ENCODE measurements at places on chromosomes 7 and 10.

- no peak for DNase-seq
Measured at GRCh38 chr7:134995239-134996096, 9.2 kb downstream of the AGBL3 start.

DNA sequence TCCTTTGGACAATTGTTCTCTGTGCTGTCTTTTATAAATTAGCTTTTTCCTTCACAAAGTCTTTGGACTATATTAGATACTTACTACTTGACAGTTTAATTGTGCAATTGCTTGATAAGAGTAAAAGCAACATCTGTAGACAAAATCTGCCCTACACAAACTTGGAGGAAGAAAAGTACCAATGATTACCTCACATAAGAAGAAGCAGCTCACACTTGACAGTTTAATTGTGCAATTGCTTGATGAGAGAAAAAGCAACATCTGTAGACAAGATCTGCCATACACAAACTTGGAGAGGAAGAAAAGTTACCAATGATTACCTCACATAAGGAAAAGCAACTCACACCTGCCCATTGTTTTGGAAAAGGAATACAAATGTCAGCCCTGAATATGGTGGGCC is 17.1 kb upstream of the SCIN start:
- no peak for DNase-seq

- DNase-seq, result no peak
Measured at GRCh38 chr7:17041324-17041723, 159.5 kb upstream of the AGR3 start.

GRCh38 chr10:44703241-44704155 is 207.6 kb upstream of the TMEM72 start:
- no peak for DNase-seq

DNA sequence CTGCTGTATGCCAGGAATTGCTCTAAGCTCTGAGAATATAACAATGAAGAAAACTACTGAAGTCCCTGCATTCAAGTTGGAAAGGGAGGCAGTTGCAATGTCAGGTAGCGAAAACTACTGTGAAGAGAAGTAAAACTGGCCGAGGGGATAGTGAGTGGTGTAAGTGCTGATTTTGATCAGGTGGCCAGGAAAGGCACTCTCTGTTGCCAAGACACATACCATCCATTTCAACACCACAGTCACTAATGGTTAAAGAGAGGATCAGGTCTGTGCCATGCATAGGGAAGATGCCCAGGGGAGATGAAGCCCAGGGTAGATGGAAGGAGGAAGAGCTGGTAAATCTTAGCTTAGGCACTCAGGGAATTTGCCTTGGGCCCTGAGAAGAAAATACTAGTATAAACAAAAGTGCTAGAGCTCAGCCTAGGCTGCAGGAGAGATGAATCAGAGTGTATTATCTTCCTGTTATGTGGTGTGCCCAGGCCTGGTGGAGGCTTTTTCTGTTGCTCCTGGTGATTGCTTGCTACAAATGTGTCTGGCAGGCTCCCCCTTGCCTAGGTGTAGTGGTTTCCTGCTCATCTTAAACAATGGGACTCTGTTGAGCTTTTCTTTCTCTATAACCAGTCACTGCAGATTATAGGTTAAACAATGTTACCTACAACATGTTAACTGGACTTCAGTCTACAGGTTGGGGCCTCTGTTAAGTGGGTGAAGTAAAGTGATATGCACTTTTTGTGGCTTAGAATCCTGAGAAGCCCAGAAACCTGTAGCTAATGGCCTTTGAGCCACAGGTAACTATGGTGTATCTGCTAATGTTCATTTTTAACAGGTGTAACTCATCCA is 125.5 kb downstream of the LRRC4 start:
- DNase-seq, result no peak

DNA sequence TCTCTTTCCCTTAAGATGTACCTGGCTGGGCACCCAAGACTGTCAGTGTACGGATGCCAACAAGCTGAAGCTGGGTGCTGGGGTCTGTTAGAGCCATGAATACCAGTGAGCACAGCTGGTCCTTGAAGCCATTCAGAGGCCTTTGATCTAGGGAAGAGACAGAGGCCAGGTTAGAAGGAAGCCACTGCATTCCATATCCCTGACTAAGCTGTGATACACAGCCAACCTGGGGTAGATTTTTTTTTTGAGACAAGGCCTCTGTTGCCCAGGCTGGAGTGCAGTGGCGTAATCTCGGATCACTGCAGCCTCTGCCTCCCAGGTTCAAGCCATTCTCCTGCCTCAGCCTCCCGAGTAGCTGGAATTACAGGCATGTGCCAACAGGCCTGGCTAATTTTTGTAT is 20.8 kb downstream of the ZDHHC16 start:
- no peak for DNase-seq

DNA sequence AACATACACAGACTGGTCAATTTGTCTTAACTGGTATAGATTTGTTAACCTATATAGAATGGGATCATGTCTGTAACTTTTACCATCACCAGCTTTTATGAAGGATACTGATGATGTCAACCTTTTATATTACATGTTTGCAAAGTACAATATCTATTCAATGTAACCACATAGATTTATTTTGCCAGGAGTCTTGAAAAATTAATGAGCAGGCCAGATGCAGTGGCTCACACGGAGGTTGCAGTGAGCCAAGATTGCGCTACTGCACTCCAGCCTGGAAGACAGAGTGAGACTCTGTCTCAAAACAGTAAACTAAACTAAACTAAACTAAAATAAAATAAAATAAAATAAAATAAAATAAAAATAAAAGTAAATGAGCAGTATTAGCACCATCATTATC is 30.0 kb upstream of the PARD3 start:
- DNase-seq, result no peak

DNA sequence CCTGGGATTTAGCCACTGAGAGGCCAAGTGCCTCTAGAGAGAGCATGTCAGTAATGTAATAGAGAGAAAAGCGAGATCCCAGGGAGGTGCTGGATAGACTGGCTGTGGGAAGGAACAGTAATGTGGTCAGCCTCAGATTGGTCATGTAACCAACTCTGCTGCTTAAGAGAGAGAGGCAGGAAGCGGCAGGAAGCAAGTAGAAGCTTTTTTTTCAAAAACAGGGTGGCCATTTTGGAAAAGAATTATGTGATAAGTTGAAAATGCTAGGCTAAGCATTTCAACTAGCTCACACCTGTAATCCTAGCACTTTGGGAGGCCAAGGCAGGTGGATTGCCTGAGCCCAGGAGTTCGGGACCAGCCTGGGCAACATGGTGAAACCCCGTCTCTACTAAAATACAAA is 3.7 kb upstream of the PCOLCE start:
- DNase-seq, result no peak

DNA sequence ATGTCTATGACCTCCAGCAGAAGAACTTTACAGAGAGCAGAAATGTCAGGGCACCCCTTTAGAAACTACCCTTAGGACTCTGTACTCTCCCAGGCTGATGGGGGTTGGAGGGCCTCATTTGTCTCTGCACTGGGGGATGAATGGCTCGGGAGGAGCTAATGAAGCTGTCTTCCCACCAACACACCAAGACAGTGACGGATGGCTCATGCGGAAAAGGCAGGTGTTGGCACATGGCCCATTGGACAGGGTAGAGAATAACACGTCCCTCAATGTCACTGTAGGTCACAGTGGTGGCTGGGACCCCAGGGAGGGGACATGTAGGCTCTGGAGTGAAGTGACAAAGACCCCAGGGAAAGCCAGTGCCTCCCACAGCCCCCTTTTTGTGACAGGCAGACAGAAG is 64.0 kb upstream of the PCBD1 start:
- no peak for DNase-seq

- no peak for DNase-seq
Measured at GRCh38 chr10:44017483-44018145, 367.3 kb downstream of the CXCL12 start.

DNA sequence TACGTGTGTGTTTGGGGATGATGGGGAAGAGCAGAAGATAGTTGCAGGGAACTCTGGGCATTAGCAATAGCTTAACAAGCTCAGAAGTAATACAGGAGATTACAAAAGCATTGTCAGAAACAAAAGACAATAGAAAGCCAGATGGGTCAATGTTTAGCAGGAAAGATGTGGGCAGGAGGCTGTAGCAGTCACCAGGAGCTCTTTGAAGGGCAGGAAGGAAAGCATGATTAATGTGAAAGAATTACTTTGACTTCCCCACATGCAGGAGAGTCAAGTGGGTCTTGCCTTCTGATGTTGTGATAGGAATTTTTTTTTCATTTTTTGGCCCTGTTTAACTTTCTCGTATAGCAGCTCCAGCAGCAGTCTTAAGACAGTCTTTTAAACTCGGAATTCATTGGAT is 6.0 kb upstream of the SMNDC1 start:
- DNase-seq, result no peak

GRCh38 chr10:11875494-11876281 is 52.5 kb downstream of the PROSER2 start:
- DNase-seq, result no peak

GRCh38 chr10:17880601-17881000 is 71.1 kb upstream of the SLC39A12 start:
- DNase-seq, result no peak

GRCh38 chr10:23371073-23371472 is 26.5 kb upstream of the C10orf67 start:
- DNase-seq, result no peak

DNA sequence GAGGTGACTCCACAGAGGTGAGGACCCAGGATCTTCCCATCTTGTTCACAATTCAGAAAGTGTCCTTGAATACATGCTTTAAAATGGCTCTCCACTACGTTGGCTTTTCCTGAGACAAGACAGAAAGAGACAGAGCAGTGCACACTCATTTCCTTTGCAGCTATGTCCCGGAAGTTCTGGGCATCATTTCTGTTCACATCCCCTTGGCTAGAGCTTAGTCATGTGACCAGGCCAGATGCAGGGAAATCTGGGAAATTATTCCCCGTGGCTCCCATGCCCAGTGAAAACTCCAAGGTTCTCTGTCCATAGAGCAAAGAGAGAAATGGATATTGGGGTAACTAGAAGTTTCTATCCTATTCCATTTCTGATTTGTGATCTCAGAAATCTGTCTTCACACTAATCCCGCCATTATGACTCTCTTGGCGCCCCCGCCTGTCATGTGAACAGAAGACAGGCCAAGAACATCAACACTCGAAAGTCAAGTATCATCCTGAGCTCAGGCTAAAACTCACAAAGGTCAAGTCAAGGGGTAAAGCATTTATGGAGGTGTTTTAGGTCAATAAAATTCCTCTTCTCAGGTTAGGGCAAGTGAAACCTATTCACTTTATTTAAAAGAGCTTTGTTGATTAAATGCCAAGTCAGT is 251.4 kb upstream of the HABP2 start:
- DNase-seq, result no peak

- DNase-seq, result no peak
Measured at GRCh38 chr10:79351332-79351731, 4.1 kb downstream of the PPIF start.

- DNase-seq, result no peak
Measured at GRCh38 chr10:60873758-60874157, 70.2 kb downstream of the RHOBTB1 start.

- DNase-seq, result no peak
Measured at GRCh38 chr10:77604063-77604462, 33.5 kb downstream of the KCNMA1 start.

Measured in NCI-H526 treated with DMSO at 0.1 percent for 48 hours (cell line).